ENCODE measurements at places on chromosomes 3 and 15. TPM values are rescaled to one million over a fixed set of nuclear protein-coding genes. Genes with fewer than 3 reads are reported as not detected.

Gene HYAL1
- polyA plus RNA-seq: 2.7 TPM

Gene TNFSF10
- polyA plus RNA-seq: 44.1 TPM

Gene RAB43
- polyA plus RNA-seq: 12.8 TPM

Gene NCKIPSD
- polyA plus RNA-seq: 18.7 TPM

Gene TM4SF1
- 135 TPM for polyA plus RNA-seq

Gene CTXND1
- polyA plus RNA-seq: 28.5 TPM

Gene CILP
- 2.0 TPM for polyA plus RNA-seq

Gene TNNC1
- 78.6 TPM for polyA plus RNA-seq

Gene COL6A5
- polyA plus RNA-seq: 4.5 TPM

Gene LRTM1
- polyA plus RNA-seq: 4.2 TPM

Gene TRPM7
- 45.3 TPM for polyA plus RNA-seq

Gene GOLGA6B
- polyA plus RNA-seq: 1.6 TPM

Gene ADGRG7
- not detected for polyA plus RNA-seq

Gene ACTL6A
- polyA plus RNA-seq: 114 TPM

Gene SLCO2A1
- 51.4 TPM for polyA plus RNA-seq

Gene CCR4
- polyA plus RNA-seq: 1.1 TPM

Gene CCR8
- not detected for polyA plus RNA-seq

Gene SPINK8
- polyA plus RNA-seq: not detected

Gene ADAMTS17
- polyA plus RNA-seq: 1.9 TPM

Gene SYNM
- polyA plus RNA-seq: 7.3 TPM

Data from right lung (tissue), 10 donors.